ENCODE measurements at places on chromosomes 12 and 14.
A peak's percentile ranks its signal among the peaks of the same experiment; 100 is the strongest.

- DNase-seq: no peak
Measured at GRCh38 chr12:129762436-129762835, 141.4 kb downstream of the TMEM132D start.

DNA sequence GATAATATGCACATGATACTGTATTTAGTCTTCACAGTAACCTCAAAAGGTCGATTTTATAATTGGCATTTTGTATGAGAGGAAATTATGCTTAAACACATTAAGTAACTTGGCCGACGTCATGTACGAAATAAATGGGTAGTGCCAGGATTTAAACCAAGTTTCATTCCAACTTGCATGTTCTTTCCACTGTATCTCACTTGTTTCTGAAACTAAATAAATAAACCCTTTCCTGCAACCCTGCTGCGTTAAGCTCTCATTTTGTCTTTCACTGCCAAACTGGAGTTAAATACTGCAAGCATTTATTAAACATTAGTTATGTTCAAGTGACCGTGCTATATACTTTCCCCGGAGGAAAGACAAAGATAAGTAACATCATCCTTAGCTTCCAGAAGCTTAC, 293.9 kb upstream of the PRKD1 start:
- DNase-seq: no peak

DNA sequence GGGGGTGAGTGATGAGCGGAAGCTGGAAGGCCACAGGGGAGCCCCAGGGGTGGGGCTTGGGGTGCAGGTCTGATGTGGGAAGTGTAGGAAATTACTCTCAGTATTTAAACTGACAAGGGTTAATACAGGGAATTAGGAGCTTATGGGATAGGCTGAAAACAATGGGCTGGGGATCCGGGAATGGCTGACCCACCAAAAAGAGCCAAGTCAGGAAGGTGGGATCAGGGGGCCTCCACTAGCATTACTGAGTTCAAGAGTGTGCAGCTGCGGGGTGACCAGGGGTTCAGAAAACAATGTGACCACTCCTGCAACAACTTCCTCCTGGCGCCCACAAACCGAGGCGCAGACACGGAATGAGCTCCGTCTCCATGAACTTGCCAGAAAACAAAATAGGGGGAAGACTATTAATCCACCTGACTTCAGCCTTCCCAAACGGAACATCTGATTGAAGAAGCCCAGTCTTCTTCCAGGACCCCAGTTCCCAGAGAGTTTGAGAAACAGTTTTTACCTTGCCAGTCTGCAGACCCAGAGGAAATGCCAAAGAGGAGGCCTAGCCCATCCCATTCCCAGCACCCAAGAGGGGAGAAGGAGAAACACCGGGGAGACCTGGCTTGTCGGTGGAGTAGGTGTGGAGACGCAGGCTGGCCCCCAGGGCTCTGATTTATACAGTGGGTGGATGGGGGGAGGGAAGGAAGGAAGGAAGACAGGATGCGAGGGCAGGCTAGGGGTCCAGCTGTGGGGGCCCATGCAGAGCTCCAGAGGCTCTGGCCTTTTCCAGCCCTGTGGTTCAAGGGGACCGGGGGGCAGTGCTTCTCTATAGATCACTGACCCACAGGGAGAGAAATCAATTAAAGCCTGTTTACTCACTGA, 16.5 kb upstream of the YY1 start:
- DNase-seq: no peak

- DNase-seq: no peak
Measured at GRCh38 chr12:40688085-40688725, 4.0 kb upstream of the CNTN1 start.

DNA sequence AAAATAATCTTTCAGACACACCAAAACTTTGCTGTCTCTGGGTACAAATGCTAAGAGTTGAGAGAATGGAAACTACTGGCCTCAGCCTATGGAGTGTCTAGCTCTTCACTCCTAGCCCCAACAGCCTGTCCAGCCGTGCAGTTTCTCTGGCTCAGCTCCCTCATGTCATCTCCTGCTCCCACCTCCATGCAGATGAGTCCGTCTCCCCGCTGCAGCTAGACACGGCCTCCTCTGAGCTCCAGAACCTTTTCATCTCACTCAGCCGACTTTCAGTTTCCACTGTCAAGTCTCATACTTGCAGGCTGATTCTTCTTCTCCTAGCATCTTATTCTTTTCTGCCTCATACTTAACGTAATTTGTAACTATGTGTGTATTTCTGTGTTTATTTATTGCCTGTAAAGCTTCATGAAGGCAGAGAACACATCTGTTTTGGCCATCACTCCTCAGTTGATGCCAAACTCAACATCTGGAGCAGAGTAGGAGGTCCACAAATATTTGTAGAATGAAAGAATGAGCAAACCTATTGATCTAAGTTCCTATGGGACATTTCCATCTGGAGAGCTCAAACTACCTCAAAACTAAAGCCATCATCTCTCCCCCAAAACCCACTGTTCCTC, 139.8 kb upstream of the PWP1 start:
- DNase-seq: no peak

GRCh38 chr12:8847435-8847834, 25.0 kb downstream of the A2ML1 start:
- DNase-seq: no peak

DNA sequence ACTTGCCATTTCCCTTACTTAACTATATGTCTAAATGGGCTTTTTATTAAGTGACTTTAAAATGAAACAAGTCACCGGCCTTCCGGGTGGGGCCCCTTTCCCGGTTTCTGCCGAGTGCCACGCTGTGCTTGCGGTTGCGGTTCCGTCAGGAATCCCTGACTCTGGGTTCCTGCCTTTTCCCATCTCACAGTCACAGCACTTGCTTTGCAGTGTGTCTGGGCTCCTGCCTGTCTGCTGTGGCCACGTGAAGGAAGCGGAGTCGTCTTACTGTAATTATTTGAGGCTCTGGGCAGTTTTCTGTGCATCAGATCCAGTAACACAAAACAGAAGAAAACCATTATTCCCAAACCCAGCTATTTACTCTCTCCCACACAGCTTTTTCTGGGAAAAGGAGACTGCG, 44.0 kb upstream of the FRMD6 start:
- DNase-seq: no peak

- no peak for DNase-seq
Measured at GRCh38 chr12:85829391-85829790, 6.8 kb downstream of the RASSF9 start.

DNA sequence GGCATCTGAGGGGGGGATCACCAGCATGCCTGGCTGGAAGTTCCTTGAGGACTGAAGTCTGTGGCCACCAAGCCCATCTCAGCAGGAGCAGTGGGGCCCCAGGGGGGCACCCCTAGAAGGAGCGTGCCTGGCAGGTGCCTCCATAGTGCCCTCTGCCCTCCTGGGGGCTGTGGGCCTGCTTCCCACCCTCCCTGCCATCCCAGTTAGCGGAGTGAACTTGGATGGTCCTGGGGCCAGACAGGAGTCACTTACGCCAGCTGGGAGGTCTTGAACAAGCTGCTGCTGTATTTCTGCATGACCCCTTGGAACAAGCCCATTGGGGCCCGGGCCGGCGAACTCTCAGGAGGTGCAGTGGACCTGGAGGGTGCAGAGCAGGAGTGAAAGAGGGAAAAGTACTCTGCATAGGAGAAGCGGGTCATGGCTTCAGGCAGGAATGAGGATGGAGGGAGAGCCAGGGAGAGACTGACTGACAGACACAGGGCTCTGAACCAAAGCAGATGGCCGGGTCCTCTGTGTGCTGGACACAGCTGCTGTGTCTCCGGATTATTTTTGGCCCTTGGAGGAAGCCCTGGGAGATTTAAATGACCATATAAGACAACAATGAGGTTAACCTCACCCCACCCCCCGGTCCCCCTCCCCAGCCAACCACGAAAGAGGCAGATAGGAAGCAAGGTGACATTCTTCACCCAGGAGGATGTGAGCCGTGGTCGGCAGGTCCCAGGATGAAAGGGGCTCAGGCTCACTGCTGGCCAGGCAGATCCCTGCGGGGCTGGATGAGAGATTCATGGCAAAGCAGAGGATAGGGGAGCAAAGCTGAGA, 19.6 kb downstream of the ASB2 start:
- DNase-seq: peak; percentile 52

GRCh38 chr12:4628406-4628805, 20.4 kb downstream of the AKAP3 start:
- no peak for DNase-seq

GRCh38 chr12:31298515-31298910, 27.4 kb downstream of the SINHCAF start:
- DNase-seq: no peak

GRCh38 chr12:66199141-66199540, 10.1 kb downstream of the IRAK3 start:
- DNase-seq: no peak

- DNase-seq: no peak
Measured at GRCh38 chr14:59207506-59207933, 19.1 kb downstream of the DAAM1 start.

DNA sequence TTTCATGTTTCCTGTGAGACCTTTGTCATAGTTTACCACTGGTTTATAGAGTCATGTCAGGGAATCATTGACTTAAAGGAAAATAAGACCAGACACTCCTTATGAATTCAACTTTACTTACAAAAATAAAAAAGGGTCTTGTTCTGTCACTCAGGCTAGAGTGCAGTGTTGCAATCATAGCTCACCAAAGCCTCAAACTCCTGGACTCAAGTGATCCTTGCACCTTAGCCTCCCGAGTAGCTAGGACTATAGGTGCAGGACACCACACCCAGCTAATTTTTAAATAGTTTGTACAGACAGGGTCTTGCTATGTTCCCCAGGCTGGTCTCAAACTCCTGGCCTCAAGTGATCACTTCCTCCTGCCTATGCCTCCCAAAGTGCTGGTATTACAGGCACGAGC, 19.0 kb downstream of the SLC41A2 start:
- DNase-seq: no peak

DNA sequence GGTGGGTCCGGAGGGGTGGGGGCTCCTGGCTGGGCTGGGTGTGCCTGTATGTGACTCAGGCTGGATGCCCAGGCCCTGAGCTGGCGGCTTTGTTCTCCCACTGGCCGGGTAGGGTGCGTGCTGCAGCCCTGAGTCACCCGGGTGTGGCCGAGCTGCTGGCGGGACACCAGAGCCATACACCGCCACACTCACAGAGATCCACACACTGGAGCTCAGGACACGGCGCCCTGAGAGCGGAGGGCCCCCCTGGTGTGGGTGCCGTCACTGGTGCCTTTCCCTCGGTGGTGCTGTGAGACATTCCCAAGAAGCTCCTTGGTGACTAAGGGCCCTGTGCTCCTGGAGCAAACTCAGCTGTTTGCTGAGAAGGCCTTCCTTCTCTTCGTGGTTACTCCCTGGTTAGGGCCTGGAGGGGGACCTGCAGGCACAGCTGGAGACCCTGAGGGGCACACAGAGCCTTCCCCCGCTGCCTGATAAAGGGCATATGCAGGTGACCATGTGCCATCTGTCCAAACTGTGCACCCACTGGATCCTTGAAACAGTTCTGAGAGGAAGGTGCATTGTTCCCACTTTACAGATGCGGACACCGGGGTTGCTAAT, 44.3 kb downstream of the KRT80 start:
- no peak for DNase-seq
